ENCODE measurements at places on chromosomes 3 and 15.
A peak's percentile ranks its signal among the peaks of the same experiment; 100 is the strongest.

DNA sequence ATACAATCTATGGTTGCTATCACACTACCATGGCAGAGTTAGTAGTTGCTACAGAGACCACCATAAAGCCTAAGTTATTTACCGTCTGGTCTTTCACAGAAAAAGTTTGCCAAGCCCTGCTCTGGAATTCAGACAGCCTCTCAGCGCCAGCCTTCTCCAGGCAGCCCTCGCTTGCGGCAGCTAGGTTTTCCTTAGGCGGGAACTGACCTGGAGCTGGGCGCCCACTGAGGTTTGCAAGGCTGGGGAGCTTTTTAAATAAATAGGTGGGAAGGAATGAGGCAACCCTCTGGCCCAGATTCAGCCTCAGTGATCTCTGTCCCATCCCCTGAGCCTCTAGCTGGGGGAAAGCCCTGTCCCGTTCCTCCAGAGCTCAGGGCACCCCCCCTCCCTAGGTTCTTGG, 1.2 kb downstream of the CTSH start:
- DNase-seq = no peak
- H3K27ac ChIP-seq = peak overlapping the region; percentile 58
- peaks cover 36% of the 10 kb centered on the region for H3K4me1 ChIP-seq
- peaks cover 7% of the 10 kb centered on the region for H3K36me3 ChIP-seq
- H3K4me3 ChIP-seq = peak overlapping the region; percentile 83

DNA sequence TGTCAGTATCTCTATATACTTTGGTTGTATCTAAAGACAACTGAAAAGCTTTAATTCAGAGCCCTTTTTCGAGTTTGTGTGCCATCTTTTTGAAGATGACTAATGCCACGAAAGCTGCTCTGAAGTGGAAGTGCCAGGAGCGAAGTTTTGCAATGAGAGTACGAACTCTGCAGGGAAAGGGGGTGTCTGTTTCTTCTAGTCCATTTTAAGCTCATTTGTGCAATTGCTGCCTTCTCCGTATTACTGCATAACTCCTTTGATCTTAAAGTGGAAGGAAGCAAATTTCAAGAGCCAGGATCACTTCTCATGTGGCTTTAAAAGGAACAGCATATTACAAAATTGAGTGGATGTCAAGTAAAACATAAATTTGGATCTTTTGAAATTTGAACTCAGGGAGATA, 245.3 kb downstream of the FEZF2 start:
- H3K4me1 ChIP-seq = no peaks in the 10 kb centered on the region
- H3K27ac ChIP-seq = no peak overlapping the region
- H3K36me3 ChIP-seq = no peaks in the 10 kb centered on the region
- H3K4me3 ChIP-seq = no peak overlapping the region
- H3K27me3 ChIP-seq = no peaks in the 10 kb centered on the region

- DNase-seq = no peak
- peaks cover 18% of the 10 kb centered on the region for H3K27me3 ChIP-seq
- no peaks in the 10 kb centered on the region for H3K4me1 ChIP-seq
Observed at GRCh38 chr3:73471986-73472787, 152.6 kb downstream of the PDZRN3 start.

DNA sequence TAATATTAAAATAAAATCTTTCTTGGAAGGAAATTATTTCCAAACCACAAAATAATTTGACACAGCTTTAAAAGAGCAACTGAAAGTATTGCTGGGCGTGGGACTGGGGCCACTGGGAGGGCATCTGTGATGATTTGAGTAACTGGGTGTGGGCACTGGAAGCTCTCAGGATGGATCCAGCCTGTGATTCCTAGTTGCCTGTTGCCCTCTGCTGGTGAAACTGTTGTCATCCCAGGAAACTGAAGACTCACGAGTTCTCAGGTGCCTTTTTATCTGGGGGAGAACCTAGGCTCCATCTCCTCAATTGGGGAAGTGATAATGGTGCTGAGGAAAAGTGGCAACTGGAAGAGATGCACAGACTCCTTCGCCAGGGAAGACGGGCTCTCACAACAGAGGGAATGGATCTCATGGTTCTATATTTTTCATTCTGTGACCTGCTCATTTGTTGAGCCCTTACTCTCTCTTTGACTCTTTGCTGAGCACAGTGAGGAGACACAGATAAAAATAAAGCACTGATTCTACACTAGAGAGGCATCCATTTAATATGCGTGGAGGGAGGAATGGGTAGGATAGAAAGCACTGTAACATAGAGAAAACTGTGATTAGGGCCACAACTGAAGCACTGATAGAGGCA, 61.6 kb downstream of the TPRG1 start:
- H3K27me3 ChIP-seq = peaks cover 2% of the 10 kb centered on the region
- H3K4me1 ChIP-seq = peaks cover 4% of the 10 kb centered on the region
- H3K4me3 ChIP-seq = no peak overlapping the region
- no peak overlapping the region for H3K27ac ChIP-seq
- no peaks in the 10 kb centered on the region for H3K36me3 ChIP-seq

GRCh38 chr3:33063651-33064051, 33.3 kb downstream of the GLB1 start:
- H3K4me3 ChIP-seq = peak overlapping the region; percentile 56
- peaks cover 79% of the 10 kb centered on the region for H3K4me1 ChIP-seq
- H3K36me3 ChIP-seq = peaks cover 39% of the 10 kb centered on the region
- H3K27ac ChIP-seq = peak overlapping the region; percentile 93
- H3K27me3 ChIP-seq = no peaks in the 10 kb centered on the region

DNA sequence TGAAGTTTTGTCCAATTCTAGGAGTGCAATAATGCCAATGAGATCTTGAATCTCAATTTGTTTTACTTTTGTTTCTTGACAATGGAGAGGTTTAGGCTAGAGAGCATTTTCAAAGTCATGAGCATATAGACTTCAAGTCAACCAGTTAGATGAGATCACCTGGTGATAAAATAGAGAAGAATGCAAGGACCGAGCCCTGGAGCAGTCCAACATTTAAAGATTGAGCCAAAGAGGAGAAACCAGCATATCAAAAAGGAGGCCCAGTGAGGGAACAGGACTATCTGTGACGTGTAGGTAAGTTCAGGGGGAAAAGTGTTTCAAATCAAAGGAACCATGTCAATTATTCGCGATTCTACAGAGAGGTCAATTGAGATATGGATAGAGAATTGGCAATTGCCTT, 1.7 kb upstream of the PIAS1 start:
- DNase-seq = no peak
- H3K4me3 ChIP-seq = no peak overlapping the region
- H3K27me3 ChIP-seq = peaks cover 11% of the 10 kb centered on the region
- peaks cover 36% of the 10 kb centered on the region for H3K4me1 ChIP-seq
- H3K36me3 ChIP-seq = peaks cover 2% of the 10 kb centered on the region
- H3K27ac ChIP-seq = no peak overlapping the region

- H3K27ac ChIP-seq = no peak overlapping the region
- no peak overlapping the region for H3K4me3 ChIP-seq
- no peak for DNase-seq
- peaks cover 14% of the 10 kb centered on the region for H3K27me3 ChIP-seq
Observed at GRCh38 chr3:160608870-160609269, 43.5 kb upstream of the KPNA4 start.

- H3K27ac ChIP-seq = no peak overlapping the region
- H3K36me3 ChIP-seq = peaks cover 42% of the 10 kb centered on the region
- H3K27me3 ChIP-seq = no peaks in the 10 kb centered on the region
- H3K4me3 ChIP-seq = no peak overlapping the region
Observed at GRCh38 chr3:47605652-47606051, 27.0 kb upstream of the CSPG5 start.

- H3K4me1 ChIP-seq = peaks cover 54% of the 10 kb centered on the region
- no peaks in the 10 kb centered on the region for H3K27me3 ChIP-seq
- no peak for DNase-seq
- H3K4me3 ChIP-seq = no peak overlapping the region
- H3K27ac ChIP-seq = no peak overlapping the region
Observed at GRCh38 chr3:120072867-120073525, 21.3 kb downstream of the GSK3B start.

DNA sequence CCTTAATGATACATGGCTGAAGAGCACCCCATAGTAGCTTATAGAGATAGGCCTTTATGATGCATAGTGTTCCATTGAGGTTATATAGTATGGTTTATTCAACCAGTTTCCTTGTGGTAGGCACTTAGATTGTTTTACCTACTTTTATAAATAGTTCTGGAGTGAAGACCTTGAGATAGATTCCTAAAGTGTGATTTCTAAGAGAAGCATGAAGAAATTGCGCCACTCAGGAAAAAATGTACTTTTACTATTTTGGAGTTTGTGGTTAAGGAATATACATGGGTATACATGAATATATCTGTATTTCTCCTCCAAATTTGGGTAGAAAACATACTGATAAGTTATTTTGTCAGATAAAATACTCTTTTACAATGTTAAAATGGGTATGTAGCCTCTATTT, 70.5 kb downstream of the CHD2 start:
- H3K27ac ChIP-seq = no peak overlapping the region
- DNase-seq = no peak
- H3K4me1 ChIP-seq = peaks cover 30% of the 10 kb centered on the region
- peaks cover 60% of the 10 kb centered on the region for H3K36me3 ChIP-seq

DNA sequence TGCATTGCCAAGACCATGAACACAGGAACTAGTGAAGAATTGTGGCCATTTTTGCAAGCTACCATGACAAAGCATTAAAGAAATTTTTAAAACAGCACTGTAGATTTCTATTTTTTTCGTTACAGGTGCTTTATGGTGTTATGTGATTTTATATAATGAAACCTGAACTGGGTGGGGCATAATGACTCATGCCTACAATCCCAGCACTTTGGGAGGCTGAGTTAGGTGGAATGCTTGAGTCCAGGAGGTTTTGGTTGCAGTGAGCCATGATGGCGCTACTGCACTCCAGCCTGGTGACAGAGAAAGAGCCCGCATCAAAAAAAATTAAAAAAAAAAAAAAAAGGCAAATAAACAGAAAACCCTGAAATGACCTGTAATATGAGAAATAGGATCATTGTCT, 846.7 kb downstream of the EPHA3 start:
- DNase-seq = no peak
- H3K4me3 ChIP-seq = no peak overlapping the region
- no peaks in the 10 kb centered on the region for H3K36me3 ChIP-seq
- H3K27me3 ChIP-seq = no peaks in the 10 kb centered on the region
